Cerebellum (tissue), 4 donors: ENCODE measurements at places on chromosomes 1 and 21. TPM values are rescaled to one million over a fixed set of nuclear protein-coding genes. Genes with fewer than 3 reads are reported as not detected.
A peak's percentile ranks its signal among the peaks of the same experiment; 100 is the strongest.

Gene PIP5K1A
- total RNA-seq, result 83.5 TPM

Gene LCE2C
- total RNA-seq, result not detected

Gene AKR1A1
- 47.0 TPM for total RNA-seq

Gene LRRC71
- 0.64 TPM for total RNA-seq

Gene CCDC190
- total RNA-seq, result not detected

Gene LCE3E
- not detected for total RNA-seq

Gene GSTM1
- total RNA-seq, result 5.1 TPM

Gene NMNAT2
- total RNA-seq, result 46.0 TPM

Gene NEGR1
- 28.7 TPM for total RNA-seq

GRCh38 chr1:161218301-161219077, 3.4 kb downstream of the FCER1G start:
- DNase-seq, result no peak

DNA sequence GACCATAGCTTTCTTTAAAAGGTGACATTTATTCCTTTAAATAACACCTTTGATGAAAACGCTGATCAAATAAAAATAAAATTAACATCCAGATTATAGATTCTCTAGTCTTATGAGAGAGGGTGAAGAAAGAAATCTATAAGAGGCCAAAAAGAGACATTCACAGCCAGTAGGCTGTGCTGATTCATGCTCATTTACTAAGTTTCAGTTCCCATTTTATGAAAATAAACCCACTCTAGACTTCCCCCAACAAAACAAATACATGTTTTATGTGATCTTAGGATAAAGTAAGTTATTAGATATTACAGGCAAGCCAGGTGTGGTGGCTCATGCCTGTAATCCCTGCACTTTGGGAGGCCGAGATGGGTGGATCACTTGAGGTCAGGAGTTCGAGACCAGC, 21.1 kb downstream of the ESRRG start:
- no peak for DNase-seq

DNA sequence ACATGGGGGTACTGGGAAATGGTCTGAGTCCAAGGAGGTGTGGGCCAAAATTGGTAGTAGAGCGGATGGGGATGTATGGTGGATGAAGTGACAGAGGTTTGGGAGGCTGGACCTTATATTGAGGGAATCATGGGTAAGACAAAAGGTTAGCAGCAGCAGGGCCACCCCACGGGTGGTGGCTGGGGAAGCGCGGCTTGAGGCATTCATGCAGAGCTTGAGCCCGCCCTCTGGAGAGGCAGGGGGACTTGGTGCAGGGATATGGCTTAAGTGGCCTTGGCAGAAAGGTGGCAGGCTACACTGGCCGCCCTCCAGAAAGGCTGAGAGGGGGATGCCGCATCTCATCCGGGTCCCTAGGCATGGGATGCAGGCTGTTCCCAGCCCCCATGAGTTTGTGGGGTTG, 31.5 kb downstream of the HMGB4 start:
- no peak for DNase-seq

DNA sequence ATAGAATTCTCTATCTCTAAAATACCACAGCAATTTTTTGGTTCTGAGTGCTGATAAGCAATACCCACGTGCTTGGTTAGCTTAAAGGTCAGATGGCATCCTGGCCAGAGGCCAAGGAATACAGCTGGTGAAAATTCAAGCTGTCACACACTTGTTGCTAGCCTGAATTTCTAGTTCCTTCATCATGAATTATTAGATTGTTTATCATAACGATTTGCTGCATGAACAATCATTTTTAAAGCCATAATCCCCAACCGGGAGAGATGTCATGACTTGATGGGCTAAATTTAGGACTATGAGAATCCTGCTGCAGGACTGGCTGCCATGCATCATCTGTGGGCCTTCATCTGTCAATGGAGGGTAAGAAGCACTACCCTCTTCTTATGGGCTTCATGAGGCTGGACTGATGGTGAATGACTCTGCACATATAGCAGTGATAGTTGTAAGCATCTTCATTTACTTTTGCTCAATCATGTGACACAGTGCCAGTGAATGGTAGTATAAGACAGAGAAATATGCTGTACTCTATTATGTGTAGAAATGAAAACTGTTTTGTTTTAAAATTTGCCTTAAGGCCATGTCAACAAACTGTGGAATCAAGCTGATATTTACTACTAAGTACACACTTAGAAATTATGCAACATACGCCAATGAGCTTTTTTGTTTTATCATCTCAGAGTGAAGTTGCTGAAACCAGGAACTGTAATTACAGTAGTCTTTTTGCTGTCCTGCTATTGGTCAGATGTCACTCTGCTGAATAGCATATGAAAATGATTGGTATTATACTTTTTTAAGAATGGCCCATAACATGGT, 80.5 kb upstream of the RALGPS2 start:
- no peak for DNase-seq

- peak; percentile 69 for DNase-seq
Observed at GRCh38 chr1:205543351-205544301, 39.2 kb downstream of the CDK18 start.

GRCh38 chr1:214448536-214448935, 102.9 kb downstream of the PTPN14 start:
- no peak for DNase-seq

DNA sequence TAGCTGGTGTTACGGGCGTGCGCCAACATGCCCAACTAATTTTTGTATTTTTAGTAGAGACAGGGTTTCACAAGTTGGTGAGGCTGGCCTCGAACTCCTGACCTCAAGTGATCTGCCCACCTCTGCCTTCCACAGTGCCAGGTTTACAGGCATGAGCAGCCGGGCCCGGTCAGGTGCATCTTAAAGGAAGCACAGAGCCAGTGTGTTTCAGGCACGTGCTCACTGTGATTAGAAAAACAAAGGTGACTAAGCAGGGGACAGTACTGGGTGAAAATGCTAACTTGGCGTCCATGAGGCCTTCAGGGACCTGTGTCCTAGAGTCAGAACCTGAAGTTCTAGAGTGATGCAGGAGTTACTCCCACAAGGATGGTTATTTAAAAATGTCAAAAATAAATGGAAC, 60.0 kb upstream of the GJA8 start:
- no peak for DNase-seq

DNA sequence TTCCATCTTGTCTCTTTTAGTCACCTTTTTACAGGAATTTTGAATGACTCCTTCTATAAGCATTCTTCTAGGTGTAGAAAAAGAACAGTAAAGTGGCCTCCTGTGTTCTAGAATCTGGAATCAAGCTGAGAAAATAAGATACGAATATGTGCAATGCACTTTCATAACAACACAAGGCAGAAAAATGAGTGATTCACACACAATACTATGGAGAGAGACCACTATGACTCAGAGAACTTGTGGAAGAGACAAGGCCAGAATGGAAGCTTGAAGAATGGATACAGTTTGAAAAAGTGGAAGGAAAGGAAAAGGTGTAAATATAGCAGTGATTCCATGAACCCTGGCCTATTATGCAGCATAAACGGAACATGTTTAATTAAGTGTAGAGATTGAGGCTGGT, 57.1 kb upstream of the SAMSN1 start:
- DNase-seq, result no peak

- DNase-seq, result no peak
Observed at GRCh38 chr1:213651077-213651476, 336.7 kb upstream of the PROX1 start.

DNA sequence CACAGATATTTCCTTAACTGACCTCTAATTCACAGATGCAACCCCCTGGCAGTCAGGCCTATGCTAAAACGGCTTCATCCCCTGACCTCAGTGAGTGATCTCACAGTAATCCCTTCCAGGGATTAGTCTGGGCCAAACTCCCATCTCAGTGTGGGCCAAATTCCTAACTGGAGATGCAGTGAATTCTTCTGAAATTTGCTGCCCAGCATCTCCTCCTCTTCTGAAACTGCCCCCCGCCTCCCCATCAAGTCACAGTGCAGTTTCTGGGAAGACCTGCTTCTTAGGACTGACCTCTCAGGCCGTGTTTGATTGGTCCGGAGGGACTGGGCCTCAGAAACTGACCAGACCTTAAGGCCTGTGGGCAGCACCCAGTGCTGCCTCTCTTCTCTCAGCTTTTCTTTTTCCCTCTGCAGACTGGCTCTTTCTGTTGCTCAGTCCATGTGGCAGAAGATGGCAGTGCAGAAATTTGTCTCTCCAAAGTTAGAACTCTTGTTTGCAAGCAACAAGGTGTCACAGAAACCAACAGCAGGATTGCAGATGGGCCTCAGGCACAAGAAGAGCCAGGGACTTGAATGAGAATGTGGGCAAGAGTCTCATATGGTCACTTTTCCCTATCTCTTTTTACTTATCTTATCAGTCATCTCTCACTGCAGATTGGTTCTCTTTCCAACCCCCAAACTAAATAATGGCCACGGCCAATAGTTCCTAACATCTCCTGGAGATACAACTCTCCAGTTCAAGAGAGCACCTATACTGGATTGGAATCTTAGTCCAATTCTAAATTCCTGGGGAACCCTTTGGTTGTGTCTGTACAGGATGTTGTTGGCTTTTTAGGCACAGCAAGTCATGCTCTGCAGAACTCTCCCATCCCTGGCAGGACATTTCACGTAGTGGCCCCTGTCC, 95.5 kb upstream of the RALGPS2 start:
- no peak for DNase-seq

GRCh38 chr21:34511787-34512455, at the start of gene KCNE1:
Gene KCNE1 (minus strand): TSS chr21:34512210. CDS start chr21:34449634, 62,576 bp downstream.
- no peak for DNase-seq

DNA sequence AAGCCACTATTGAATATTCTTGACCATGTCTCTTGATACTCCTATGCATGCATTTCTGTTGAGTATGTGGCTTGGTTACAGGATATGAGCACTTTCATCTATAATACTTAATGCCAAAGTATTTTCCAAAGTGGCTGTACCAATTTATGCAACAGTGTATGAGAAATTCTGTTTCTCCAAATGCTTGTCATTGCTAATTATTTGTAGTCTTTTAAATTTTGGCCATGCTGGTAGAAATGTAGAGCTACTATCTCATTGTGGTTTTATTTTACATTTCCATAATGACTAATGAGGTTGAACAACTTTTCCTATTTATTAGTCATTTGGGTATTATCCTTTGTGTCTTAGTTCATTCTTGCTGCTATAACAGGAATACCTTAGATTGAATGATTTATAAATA, 71.4 kb upstream of the TSPAN2 start:
- no peak for DNase-seq

GRCh38 chr1:22080191-22080590, 27.7 kb downstream of the CDC42 start:
- DNase-seq, result no peak

DNA sequence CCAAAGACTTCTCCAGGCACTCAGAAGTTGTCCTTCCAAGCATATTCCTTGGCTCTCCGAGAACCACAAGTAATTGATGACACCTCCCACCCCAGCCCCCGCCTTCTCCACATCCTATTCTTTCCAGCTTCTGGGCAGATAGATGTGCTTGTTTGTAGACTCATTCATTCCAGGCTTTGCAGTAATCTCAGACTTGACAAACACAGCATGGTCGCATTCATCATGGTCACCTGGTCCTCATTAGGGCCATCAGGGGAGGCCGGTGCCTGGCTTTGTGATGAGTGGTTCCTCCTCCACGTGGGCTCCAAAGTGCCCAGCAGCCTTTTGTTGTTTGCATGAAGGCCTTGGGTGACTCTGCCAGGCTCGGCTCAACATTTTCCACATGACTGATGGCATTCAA, 28.5 kb upstream of the KCNE2 start:
- no peak for DNase-seq

GRCh38 chr1:192109576-192109975, 48.7 kb upstream of the RGS18 start:
- no peak for DNase-seq

- no peak for DNase-seq
Observed at GRCh38 chr1:150516616-150517015, 1.1 kb downstream of the FALEC start.

DNA sequence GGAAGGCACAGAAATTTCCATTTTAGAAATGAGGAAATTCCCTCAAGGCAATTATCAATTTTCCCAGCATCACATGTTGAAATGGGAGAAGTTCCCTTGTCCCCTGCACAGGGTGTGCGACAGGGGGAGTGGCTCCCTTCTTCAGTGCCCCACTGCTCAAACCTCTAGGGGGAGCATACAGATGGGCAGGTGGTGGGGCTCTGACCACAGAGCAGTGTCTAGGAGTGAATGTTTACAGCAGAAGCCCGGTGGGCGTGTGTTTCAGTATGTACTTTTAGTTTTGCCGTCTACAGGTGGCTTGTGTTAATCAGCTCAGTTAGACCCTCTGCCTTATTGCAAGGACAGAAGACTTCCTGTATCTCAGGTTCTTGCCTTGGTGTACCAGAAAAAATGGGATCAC, 493.7 kb upstream of the PLXNA2 start:
- DNase-seq, result no peak

DNA sequence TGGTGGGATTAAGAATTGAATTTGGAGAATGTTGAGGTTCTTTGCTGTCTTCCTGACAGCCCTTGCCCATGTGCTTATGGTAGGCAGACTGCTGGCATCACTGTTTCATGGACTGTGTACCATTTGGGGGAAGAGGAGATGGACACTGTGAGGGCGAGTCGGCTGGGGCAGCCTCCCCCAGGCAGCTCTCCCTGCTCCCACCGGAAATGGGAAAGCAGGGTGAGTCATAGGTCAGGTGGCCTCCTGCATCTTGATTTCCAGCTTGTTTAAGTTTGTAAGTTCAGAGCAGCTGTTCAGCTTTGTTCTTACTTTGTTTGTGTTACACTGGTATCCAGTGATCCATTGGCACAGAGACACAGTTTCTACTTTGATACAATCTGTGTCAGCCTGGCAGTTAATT, 87.2 kb upstream of the CNIH3 start:
- DNase-seq, result no peak

GRCh38 chr1:100736746-100737145, 17.2 kb downstream of the VCAM1 start:
- DNase-seq, result no peak

GRCh38 chr1:212743901-212744475, 44.3 kb upstream of the BATF3 start:
- no peak for DNase-seq

- no peak for DNase-seq
Observed at GRCh38 chr1:43001434-43001833, 42.8 kb upstream of the SLC2A1 start.

DNA sequence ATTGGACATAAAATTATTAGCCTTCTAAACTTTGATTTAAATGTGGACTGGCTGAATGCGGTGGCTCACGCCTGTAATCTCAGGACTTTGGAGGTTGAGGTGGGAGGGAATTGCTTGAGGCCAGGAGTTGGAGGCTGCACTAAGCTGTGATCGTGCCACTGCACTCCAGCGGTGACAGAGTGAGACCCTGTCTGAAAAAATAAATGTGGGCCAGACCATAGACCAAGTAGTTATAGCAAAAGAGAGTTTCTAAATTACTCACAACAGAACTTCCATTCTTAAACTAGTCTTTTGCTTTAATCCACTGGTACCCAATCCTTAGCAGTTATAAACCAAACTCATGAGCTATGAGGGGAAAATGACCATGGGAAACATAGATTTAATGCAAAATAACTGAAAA, 35.2 kb downstream of the RAP1A start:
- no peak for DNase-seq

- DNase-seq, result no peak
Observed at GRCh38 chr1:58622571-58622970, 45.5 kb upstream of the TACSTD2 start.

- DNase-seq, result no peak
Observed at GRCh38 chr1:6953907-6954364, 168.7 kb downstream of the CAMTA1 start.
